ENCODE measurements at places on chromosomes 3 and 15. TPM values are rescaled to one million over a fixed set of nuclear protein-coding genes. Genes with fewer than 3 reads are reported as not detected.

Gene TRIM42
- not detected for total RNA-seq

Gene PAQR9
- not detected for total RNA-seq

Gene CIDEC
- 26.2 TPM for total RNA-seq

Gene FAM43A
- total RNA-seq: 73.4 TPM

Gene ESYT3
- total RNA-seq: 0.12 TPM

Gene PLCB2
- total RNA-seq: 6.0 TPM

Gene DNASE1L3
- 1.2 TPM for total RNA-seq

Gene FAM174B
- total RNA-seq: 29.5 TPM

Gene ZNF501
- 2.6 TPM for total RNA-seq

Gene ZNF662
- total RNA-seq: 5.9 TPM

Gene CLDN18
- not detected for total RNA-seq

Gene FBXW12
- not detected for total RNA-seq

Gene CADM2
- 2.5 TPM for total RNA-seq

Gene AHSG
- total RNA-seq: not detected

Gene WNT5A
- 3.2 TPM for total RNA-seq

Gene GLCE
- 34.0 TPM for total RNA-seq

Gene SI
- total RNA-seq: 53.2 TPM

Gene ATP10A
- 1.4 TPM for total RNA-seq

Gene WDR93
- not detected for total RNA-seq

Gene PCLAF
- total RNA-seq: 5.0 TPM

Gene HIGD2B
- total RNA-seq: not detected

Gene CCDC191
- 3.4 TPM for total RNA-seq

Gene LDHAL6B
- total RNA-seq: not detected

Gene GP9
- total RNA-seq: 0.39 TPM

Gene PLA2G4F
- total RNA-seq: 44.1 TPM

Gene TM4SF18
- 2.0 TPM for total RNA-seq

Gene HHLA2
- 183 TPM for total RNA-seq

Gene RASGRP1
- 0.84 TPM for total RNA-seq

Gene WNT7A
- not detected for total RNA-seq

Gene REC114
- not detected for total RNA-seq

Gene DUOXA2
- total RNA-seq: 4.9 TPM

Gene DUOX1
- 0.56 TPM for total RNA-seq

Gene MAP6D1
- 1.3 TPM for total RNA-seq

Gene CLRN1
- total RNA-seq: not detected

Gene SNTN
- total RNA-seq: 0.39 TPM

Gene SEMA3F
- total RNA-seq: 12.1 TPM

Gene RAP2B
- 10.0 TPM for total RNA-seq

Gene UBAP1L
- total RNA-seq: 2.3 TPM

Gene TGM4
- total RNA-seq: not detected

Gene TLR9
- 0.42 TPM for total RNA-seq

Gene DUOXA1
- 0.67 TPM for total RNA-seq

Gene NAALADL2
- 21.1 TPM for total RNA-seq

Gene IQCF5
- total RNA-seq: not detected

Gene NR1I2
- 90.8 TPM for total RNA-seq

Gene SNX4
- total RNA-seq: 53.2 TPM

Gene BOC
- total RNA-seq: 10.6 TPM

All from left colon (tissue), 2 donors.